ENCODE measurements at places on chromosomes 13 and 19.
A peak's percentile ranks its signal among the peaks of the same experiment; 100 is the strongest.

- no peak for DNase-seq
Observed at GRCh38 chr19:43455321-43456113, 9.9 kb downstream of the LYPD3 start.

- no peak for DNase-seq
Observed at GRCh38 chr19:6738787-6739389, 592 bp upstream of the TRIP10 start.

- no peak for DNase-seq
Observed at GRCh38 chr13:107836685-107837084, 378.7 kb downstream of the LIG4 start.

GRCh38 chr13:78047151-78047550 is 128.5 kb upstream of the EDNRB start:
- DNase-seq, result no peak

DNA sequence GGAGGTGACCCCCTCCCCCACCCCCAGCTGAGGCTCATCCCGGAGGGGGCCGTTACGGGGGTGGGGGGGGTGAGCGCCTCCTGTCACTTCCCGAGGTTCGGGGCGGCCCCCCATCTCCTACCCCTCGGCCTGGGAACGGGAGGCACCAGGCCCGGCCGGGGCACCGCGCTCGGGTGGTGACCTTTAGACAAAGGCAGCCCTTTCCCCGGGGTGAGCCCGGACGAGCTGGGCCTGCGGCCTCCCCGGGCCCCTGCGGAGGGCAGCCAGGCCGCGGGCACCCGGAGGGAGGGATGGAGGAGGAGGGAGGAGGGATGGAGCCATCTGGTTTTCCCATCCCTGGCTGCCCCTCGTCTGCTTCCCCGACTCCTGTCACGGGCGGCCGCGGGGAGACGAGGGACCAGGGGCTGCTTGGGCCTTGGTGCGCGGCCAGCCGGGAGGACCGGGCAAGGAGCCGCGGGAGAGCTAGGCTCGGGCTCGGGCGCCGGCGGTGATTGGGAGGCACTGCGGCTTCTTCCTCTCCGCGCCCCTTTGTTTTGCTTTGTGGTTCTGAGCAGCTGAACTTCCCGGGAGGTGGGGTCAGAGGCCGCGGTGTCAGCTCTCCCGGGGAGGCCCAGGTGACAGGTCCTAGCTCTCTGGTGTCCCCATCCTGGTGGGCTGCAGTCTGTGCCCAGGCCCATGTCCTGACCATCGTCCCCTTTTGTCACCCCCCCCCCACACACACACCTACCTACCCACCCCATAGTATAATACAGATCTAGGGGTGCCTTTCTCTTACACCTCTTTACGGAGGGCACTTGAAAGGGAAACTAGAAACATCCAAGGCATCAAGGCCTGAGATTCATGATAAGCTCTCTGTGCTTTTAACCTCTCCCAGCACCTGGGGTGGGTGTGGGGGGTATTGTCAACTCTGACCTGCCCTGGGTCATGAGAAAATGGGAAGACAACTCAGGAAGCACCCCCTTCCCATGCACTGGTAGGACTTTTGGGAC is 1.3 kb downstream of the BICRA start:
- no peak for DNase-seq

- DNase-seq, result no peak
Observed at GRCh38 chr19:27660428-27660827, 1552.5 kb downstream of the UQCRFS1 start.

- DNase-seq, result no peak
Observed at GRCh38 chr13:31890946-31891345, 140.6 kb upstream of the FRY start.

DNA sequence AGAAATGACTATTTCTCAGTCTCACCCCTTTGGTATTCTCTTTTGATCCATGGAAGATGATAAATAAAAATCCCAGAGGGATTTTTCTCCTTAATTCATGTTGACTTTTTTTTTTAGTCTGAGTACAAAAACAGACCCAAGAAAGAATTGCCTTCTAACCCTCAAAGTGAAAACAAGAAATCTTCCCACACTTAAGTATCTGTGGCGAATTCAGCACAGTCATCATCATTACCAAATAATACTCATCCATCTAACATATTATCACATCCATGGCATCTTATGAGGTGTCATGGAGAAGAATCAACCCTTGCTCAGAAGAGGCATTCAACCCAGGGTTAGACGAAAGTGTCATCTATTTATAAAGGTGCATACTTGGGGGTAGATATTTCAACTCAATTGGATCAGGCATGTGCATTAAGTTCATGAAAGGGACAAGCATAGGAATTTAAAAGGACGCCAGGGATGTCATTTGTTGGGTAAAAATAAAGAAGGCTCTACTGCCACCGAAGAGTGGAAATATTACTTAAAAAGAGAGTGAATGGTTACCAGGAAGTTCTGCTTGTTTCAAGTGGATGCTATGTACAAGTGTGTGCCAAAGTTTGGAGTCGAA is 101.9 kb downstream of the FLT1 start:
- DNase-seq, result no peak

DNA sequence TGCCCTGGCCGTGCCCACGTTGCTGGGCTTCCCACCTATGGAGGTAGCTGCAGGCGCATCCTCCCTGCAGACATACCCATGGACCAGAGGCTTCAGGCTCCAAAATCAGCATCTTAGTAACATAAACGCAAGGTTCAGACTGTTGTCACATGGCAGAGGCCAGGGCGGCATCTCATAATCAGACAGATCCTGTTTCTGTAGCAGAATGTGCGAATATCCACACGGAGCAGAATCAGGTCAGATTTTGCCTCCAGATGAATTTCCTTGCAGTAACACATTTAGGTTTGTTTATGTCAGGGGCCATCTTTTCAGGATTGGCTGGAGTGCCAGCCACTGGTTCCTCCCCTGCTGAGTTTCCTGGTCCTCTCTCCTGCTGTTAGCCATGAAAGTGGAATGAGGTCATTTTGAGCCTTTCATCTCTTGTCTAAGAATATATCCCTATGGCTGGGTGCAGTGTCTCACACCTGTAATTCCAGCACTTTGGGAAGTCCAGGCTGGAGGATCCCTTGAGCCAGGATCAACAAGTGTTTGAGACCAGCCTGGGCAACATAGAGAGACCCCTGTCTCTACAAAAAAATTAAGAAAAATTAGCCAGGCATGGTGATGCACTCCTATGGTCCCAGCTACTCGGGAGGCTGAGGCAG is 20.5 kb downstream of the SMARCA4 start:
- no peak for DNase-seq

DNA sequence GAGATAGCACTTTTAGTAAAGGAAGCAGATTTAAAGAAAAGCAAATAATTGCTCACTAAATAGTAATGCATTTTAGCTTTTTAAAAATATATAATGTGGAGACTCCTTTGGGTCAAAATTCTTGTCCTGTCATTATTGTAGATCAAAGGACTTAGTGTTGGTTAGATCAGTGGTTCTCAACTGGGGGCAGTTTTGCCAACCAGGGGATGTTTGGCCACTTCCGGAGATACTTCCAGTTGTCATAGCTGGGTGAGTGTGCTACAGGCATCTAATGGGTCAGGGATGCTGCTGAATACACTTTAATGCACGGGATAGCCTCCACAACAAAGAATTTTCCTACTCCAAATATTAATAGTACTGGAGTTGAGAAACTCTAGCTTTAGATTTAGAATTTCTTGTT is 126.8 kb downstream of the LMO7 start:
- DNase-seq, result no peak

- no peak for DNase-seq
Observed at GRCh38 chr19:22354665-22355064, 67.5 kb downstream of the ZNF98 start.

DNA sequence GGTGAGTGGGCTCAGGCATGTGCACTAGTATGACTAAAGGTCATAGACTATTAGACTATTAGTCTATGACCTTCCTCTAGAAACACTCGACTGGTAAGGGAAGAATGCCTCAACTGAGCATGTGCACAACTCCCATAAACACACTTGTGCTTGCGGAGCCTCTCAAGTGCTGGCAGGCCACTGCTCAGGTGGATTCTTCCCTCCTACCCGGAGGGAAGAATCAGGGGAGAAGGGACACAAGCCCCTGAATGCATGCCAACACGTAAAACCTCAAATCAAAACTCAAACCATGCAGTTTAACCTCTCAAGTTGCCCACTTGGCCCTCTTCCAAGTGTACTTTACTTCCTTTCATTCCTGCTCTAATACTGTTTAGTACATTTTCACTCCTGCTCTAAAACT is 287.6 kb upstream of the SGCG start:
- no peak for DNase-seq

- peak; percentile 96 for DNase-seq
Observed at GRCh38 chr13:72781451-72782439, at the start of the genes DIS3 and PIBF1. TSS of gene DIS3 (minus strand) at chr13:72781900. CDS start at chr13:72781832, 68 bp downstream. TSS of gene PIBF1 (plus strand) at chr13:72782133. CDS start at chr13:72783470, 1,337 bp downstream.

DNA sequence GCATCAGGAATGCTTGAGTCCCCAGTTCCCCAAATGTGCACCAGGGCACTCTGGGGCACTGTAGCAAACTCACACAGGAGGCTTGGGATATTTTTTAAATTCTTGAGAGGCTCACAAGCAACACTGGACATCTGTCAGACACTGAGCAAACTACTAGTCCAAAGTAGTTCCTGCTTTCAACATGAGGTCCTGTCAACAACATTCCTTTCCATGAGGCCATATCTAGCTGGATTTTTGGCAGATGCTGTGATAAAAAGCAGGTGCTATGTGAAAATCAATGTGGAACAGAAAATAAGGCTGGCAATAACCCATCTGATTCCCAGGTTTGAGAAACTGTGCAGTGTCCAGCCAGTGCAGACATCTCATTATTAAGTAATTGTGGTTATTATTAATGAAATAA is 50.5 kb downstream of the STARD13 start:
- no peak for DNase-seq

- no peak for DNase-seq
Observed at GRCh38 chr19:54459282-54460229, 4.0 kb downstream of the LENG9 start.

DNA sequence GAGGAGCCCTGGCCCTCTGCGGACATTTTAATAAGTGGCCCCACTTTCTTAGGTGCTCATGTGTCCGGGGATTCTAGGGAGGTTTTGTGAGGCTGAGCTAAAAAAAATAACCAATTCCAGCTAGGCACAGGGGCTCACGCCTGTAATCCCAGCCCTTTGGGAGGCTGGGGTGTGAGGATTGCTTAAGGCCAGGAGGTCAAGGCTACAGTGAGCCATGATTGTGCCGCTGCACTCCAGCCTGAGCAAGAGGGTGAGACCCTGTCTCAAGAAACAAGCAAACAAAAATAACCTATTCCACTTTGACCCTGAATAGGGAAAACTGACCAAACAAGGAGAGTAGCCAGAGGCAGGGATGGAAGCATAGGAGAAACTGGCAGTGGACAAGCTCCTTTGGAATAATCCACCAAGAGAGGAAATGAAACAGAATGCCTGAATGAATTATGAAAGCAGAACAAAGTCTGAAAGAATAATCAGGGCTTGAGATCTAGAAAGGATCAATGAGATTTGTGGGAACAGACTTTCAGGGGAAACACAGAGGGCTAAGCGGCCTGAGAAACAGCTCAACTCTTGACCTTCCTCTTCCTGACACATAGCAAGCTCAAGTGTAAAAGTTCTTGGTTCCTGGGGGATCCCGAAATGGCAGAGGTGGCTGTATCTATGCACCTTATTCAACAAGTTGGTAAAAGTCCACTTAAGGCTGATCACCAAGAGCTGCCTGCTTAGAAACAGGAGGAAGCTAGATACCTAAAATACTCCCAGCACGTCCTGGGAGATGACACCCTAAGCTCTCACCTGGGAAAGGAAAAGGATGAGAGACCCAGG is 30.1 kb upstream of the FFAR2 start:
- no peak for DNase-seq

- no peak for DNase-seq
Observed at GRCh38 chr19:2394442-2395292, 32.7 kb downstream of the TIMM13 start.

GRCh38 chr19:16612636-16613035 is 15.4 kb downstream of the MED26 start:
- DNase-seq, result no peak

DNA sequence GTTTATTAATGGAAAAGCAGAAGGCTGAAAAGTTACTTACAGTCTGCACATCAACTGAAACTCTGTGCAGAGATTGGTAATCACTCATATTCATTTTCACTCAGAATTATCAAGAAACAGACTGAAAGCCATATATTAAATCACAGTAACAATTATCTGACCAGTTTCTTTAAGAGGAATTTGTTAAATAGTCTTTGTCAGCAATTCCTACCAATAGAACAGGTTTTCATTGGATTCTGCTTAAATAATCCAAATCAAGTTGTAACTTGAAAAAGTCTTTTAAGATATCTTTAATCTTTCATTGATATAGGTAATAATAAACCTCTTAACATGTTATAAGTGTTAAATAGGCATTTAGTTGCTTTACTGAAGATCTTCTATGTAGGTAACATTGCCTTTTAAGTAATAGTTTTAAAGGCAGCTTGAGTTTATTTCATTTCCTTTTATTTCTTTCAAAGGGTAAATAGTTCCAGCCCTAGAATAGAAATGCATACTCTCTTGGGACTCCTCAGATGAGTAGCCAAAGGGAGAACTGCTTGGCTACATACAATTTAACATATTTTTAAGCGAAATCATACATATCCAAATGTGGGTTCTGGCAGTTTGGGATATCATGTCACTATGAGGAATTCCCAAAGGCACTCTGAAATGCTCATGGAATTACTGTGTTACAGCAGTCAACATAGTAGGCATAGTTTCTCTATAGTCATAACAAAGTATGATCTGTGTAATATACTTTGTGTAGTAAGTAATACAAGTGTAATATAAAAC is 326.0 kb upstream of the SPRY2 start:
- DNase-seq, result no peak

- DNase-seq, result peak; percentile 23
Observed at GRCh38 chr19:45900738-45901431, 1.5 kb downstream of the MYPOP start.

DNA sequence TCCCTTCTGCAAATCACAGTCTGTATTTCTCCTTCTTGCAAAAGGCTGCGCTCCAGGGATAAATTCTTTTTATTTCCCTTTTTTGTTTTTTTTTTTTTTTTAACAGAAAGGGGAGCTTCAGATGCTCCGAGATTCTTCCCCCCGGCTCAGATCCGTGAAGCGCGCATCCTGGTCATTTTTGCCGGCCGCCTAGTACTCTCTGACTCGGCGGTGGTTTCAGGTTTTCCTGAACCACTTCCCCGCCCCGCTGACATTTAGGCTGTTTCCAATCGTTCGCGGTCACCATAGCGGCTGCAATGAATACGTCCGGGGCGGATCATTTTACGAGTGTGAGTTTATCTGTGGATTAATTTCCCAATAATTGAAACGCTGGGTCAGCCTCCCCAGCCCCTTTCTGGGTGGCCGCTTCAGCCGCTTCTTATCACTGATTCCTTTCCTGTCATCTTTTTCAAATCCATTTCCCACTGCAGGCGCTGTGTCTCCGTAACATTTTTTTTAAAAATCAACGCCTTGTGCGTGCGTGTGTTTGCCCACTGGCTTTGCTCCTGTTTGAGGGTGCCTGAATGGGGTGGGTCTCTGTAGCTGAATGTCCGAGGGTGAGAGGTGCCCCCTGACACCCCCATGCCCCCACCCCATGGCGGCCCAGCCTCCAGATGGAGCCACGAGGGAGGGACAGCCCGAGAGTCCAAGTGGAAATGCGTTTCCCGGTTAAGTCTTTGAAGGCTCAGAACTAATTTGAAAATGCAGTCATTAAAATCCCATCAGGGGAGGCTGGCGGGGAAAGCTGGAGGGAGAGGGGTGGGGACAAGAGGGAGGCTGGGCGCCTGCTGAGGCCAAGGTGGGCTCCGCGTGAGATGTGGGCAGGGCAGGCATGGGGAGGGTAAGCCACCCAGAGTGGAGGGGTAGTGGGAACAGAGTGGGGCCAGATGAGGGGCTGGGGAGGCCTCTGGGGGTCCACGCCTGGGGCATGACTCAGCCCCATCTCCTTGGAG is 10.6 kb downstream of the ONECUT3 start:
- DNase-seq, result no peak

- no peak for DNase-seq
Observed at GRCh38 chr13:101955764-101956163, 446.1 kb downstream of the FGF14 start.

Measured in foreskin keratinocyte (primary cell).